ENCODE measurements at places on chromosomes 2 and 18. TPM values are rescaled to one million over a fixed set of nuclear protein-coding genes. Genes with fewer than 3 reads are reported as not detected.
A peak's percentile ranks its signal among the peaks of the same experiment; 100 is the strongest.

DNA sequence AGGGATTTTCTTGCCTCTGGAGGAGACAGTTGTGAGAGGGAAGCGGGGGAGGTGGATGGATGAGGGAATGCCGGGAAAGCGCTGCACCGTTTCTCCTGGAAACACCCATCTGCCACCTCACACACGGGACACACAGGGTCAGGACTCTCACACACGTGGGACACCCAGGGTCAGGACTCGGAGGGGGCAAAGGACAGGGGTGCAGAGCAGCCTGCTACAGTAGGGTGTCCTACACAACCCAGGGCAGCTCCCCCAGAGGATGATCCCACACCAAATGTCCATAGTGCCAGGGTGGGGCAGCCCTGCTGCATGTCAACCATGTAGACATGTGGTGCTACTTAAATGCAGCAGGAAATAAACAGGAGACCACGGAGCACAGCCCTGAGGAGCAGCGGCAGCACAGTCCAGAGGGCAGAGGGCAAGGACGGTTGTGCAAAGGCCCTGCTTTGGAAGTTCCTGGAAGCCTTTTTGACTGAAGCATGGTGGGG lies 5.1 kb downstream of the RAMP1 start:
- DNase-seq, result no peak

DNA sequence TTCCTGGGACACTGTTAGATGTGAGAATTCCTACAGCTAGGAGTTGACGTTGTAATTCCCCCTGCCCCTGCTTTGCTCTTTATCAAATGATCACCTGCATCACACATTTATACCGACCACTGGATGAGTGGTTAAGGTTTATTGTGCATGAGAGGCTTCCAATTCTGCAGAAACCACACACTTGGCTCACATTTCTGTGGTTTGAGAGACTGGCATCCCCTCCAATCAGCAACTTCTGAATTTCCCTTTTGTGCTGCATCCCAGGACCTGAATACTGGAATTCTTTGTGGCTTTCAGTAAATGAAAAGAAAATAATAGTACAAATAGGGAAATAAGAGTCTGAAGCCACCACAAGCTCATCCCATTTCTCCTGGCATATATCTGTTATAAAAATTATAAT lies 628.7 kb upstream of the PIK3C3 start:
- DNase-seq, result no peak

DNA sequence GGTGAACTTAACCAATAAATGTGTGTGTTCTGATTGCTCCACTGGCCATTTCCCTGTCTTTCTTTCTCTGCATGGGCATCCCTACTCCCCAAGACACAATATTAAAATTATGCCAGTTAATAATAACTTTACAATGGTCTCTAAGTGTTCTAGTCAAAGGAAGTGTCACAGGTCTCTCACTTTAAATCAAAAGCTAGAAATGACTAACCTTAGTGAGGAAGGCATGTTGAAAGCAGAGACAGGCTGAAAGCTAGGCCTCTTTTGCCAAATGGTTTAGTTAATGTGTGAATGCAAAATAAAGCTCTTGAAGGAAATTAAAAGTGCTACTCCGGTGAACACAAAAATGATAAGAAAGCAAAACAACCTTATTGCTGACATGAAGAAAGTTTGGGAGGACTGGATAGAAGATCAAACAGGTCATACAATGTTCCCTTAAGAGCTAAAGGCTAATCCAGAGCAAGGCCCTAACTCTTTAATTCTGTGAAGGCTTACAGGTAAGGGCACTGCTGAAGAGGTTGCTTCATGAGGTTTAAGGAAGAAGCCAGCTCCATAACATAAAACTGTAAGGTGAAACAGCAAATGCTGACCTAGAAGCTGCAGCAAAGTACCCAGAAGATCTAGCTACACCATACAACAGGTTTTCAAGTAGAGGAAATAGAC lies 44.0 kb upstream of the ARHGAP15 start:
- no peak for DNase-seq

DNA sequence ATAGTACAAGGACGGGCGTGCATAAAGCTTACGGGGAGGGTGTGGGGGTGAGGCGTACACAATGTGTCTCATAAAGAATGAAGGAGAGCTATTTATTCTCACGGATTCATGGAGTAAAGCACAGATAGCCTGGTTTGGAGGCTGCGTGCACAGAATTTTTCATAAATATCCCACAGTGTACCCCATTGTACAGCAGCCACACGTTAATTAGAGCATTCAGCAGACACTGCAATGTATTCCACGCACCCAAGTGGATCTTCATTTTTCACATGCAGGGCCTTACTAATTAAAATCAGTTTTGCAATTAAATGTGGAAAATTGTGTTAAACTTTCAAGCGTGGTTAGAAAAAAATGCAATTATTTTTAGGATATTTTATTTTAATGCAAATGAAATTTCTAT lies 227.7 kb upstream of the PXDN start:
- DNase-seq, result no peak

GRCh38 chr2:44836174-44836573 lies 105.3 kb upstream of the SIX3 start:
- DNase-seq, result no peak

DNA sequence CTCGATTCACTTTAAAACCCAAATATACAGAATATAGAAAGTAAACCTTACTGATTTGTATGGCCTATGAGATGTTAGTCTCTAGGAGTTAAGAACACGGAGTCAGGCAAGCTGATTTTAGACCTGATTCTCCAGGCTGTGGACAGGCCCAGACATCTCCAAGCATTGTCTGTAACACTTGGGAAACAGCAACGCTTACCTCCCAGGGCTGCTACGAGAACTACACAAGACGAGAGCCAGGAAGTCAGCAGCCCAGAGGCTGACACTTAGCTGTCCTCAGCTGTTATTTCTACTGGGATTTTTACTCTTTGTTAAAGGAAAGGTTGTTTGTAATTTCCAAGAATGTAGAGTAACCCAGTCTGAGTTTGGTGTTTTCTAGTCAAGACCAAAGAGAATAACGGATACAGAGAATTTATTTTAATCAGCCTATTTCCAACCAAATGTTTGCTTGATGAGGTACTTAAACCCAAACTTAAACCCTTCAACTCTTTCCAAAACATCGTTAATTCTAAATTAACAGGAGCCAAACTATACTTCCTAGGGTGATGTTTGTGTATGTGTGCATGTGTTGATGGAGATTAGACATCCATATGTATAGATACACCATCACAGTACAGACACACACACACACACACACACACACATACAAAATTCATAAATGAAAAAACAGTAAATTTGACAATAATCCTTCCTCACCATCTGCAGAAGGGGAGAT lies 123.4 kb downstream of the LAMA1 start:
- DNase-seq, result no peak

DNA sequence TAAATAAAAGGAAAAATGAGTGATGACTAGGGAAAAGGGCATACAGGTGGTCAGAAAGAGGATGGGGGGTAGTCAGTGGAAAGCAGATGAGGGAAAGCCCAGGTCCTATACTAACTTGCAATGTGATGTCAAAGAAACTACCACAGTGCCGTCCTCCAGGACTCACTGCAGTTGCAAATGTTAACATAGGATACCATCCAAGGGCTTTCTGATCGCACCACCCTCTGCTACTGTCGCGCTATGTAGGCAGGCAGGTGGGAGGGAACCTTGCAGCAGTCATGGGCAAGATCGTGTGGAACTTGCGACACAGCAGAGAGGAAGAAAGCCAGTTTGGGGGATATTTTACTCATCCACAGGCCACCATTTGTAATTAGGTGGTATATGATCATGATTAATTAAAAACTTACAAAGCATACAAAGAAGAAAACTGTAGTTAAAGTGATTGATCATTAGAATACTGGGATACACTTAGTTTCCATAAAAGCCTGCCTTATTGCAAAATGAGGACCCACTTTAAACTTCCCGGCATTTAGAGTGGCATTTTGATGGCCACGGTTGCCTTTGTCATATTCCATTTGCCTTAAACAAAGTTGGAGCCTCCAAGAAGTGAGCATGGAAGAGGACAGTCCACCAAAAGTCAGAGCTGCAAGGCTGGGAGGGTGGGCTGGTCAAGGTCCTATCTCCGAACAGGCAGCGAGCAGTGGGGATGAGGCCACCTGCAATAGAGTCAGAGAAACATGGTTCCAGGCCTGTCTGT lies 8.5 kb upstream of the ROCK2 start:
- DNase-seq, result no peak

TMEM247 gene
- not detected for total RNA-seq

GRCh38 chr2:159185401-159186130 lies 100.9 kb downstream of the WDSUB1 start:
- DNase-seq, result no peak

DNA sequence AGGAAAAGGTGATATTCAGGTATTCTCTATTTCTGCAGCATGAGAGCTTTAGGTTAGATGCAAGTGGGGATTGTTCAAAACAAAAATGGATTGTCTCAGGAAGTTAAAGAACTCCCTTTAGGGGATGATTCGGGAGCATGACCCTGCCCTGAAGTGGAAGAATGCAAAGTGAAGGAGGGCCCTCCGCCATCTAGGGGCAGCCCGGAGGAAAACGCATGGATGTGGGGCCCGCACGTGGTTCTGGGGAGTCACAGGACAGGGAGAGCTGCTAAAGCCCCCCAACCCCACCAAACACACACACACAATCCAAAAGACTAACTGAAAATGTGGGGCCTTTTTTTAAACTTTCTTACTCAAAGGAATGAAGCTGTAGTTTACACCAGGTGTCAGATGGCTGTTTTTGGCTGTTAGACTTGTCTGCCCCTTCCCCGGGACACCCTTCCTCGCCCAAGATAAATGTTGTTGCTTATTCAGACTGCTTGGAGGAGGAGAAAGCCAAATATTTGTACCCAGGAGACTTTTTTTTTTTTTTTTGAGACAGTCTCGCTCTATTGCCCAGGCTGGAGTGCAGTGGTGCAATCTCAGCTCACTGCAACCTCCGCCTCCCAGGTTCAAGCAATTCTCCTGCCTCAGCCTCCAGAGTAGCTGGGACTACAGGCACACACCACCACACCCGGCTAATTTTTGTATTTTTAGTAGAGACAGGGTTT lies 78.8 kb downstream of the HNRNPLL start:
- no peak for DNase-seq

- DNase-seq, result peak; percentile 24
Measured at GRCh38 chr2:232353096-232353495, 25.5 kb upstream of the ALPP start.

- no peak for DNase-seq
Measured at GRCh38 chr2:144405321-144405720, 114.6 kb downstream of the ZEB2 start.

All from Right ventricle myocardium superior (tissue), 1 donor.